Muscle of leg (tissue), 16 donors: ENCODE measurements at places on chromosomes 1 and 21. TPM values are rescaled to one million over a fixed set of nuclear protein-coding genes. Genes with fewer than 3 reads are reported as not detected.

DNA sequence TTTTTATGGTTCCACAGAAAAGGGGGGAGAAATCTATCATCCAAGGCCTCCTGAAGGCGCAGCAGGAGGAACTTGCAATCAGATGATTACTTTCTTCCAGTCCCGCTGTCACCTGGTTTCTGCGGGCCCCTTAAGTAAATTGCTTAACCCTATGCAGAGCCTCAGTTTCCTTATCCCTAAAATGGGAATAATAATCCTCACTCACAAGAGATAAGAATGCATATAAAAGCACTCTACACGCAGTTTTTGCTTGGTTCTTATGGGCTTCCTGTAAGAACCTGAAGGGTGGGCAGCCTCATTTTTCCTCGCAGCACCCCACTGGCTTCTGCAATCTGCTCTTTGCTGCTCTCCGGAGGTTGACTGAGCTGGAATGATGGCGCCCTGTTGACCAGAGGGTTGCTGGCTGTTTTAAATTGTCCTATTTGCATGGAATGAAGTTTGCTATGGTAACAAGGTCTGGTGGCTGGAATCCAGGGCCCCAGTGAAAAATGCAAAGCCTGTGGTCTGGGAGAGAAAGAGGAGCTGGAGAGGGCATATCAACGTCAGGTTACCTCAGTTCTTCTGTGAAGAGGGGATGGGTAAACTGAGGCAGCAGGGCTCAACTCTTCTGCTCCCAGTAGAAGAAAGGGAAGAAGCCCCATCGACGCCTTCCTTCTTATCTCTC, 1.0 kb upstream of the KAZN start:
- DNase-seq, result peak; percentile 46

GRCh38 chr1:167996266-167996665, 59.4 kb upstream of the MPC2 start:
- no peak for DNase-seq

DNA sequence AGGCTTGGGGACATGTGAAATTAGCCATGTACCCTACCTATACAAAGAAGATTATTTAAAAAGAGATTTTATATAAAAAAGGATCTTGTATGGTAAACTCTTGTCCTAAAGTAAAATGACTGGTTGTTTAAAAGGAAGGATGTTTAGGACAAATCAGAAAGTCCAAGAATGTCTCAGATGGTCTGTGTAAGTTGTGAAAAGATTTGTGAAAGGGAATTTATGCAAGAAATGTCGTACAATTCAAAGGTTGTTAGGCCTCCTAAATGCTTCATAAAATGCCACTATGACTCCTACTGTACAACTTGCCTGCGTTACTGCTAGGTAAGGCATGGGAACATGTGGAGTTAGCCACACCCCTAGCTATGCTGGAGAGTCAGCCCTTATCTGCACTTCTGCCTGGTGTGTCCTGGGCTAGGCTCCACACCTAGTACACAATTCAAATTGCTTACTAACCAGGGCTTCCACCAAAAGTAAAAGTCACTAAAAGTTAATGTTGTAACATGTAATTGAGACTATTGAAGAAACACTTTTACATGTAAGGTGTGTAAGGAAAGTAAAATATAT, 19.7 kb downstream of the PRDX6 start:
- DNase-seq, result no peak

GRCh38 chr1:182629499-182630096, 25.4 kb upstream of the RGS16 start:
- DNase-seq, result no peak

DNA sequence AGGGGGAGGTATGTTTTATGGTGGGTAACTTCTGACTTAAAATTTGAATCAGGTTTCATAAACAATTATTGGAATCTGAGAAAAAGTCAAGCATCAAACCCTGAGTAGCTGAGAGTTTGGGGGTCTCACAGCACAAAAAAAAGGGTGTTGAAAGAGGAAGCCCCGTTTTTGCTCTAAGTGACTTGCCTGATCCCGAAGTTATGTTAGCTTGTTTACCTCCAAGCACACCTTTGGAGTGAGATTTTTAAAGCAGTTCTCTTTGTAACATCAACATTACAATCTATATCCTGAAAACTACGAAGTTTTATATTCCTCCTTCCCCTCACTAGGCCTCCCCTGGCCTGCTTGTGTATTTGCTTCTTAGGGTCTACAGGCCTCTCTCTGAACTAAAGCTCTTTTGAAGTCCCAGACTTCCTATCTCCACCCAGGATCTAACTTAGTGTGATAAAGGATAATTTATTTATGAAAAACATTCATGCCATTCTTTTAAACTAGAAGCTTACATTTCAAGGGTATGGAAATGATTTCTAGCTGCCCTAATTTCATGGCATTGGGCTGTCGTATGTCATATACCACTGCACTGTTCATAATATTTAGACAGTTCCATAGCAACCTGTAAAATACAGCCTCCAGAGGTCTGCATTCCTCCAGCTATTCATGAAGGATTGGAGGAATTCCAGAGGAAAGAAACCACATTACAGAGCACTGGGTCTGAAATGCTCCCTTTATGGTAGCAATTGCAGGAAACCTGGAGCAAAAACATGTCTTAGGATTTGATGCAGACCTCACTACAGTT, 36.1 kb upstream of the RGS1 start:
- DNase-seq, result peak; percentile 98

DNA sequence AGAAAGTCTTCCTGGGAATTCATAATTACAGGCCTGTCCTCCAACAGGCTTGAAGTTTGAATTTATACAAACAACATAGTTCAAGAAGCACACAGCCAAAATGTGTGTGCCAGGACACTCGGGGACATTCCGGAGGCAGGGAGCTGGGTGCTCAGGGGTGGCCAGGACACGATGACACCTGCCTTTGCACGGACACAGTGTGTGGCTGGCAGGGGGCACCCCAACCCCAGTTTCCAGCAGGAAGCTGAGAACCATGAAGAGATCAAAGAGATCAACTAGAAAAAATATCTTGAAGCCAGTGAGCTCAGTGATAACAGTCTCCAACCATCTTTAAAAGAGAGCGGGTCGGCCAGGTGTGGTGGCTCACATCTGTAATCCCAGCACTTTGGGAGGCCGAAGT, 32.5 kb upstream of the TRAPPC10 start:
- DNase-seq, result no peak

- DNase-seq, result no peak
These were observed 210.6 kb downstream of the KIF26B start for GRCh38 chr1:245365095-245366020.

- DNase-seq, result no peak
These were observed 119.1 kb upstream of the ADAR start for GRCh38 chr1:154726896-154727753.

- no peak for DNase-seq
These were observed 375.1 kb upstream of the ZP4 start for GRCh38 chr1:238265866-238266265.

GRCh38 chr1:25447547-25447946, 16.9 kb downstream of the MACO1 start:
- no peak for DNase-seq

GRCh38 chr1:166874464-166874863, 1.6 kb downstream of the TADA1 start:
- no peak for DNase-seq

- DNase-seq, result no peak
These were observed 14.5 kb upstream of the CDCA8 start for GRCh38 chr1:37677808-37678207.

- DNase-seq, result peak; percentile 64
These were observed 6.2 kb upstream of the EXTL1 start for GRCh38 chr1:26015358-26015757.

DNA sequence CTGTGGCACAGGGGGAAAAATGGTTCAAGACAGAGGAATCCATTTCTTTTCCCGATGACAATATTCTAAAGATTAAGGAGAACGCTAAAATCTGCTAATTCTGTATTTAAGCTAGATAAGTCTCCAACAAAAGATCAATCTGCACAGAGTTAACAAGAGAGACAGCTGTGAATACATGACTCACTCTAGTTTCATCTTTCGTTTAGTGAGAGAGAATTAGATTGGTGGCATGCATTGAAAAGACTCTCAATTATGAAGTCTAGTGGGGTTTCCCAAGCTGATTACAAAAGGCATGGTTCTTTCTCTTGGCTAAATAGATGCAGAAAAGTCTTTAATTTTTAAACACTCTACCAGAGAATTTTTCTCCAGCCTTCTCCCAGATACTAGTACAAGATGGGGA, 34.4 kb downstream of the CAPN9 start:
- DNase-seq, result peak; percentile 30

GRCh38 chr1:45095450-45095849, 83.4 kb downstream of the UROD start:
- no peak for DNase-seq

- no peak for DNase-seq
These were observed 10.3 kb downstream of the SLC6A17 start for GRCh38 chr1:110160538-110161100.

- no peak for DNase-seq
These were observed 136.6 kb downstream of the CASZ1 start for GRCh38 chr1:10659646-10660540.

DNA sequence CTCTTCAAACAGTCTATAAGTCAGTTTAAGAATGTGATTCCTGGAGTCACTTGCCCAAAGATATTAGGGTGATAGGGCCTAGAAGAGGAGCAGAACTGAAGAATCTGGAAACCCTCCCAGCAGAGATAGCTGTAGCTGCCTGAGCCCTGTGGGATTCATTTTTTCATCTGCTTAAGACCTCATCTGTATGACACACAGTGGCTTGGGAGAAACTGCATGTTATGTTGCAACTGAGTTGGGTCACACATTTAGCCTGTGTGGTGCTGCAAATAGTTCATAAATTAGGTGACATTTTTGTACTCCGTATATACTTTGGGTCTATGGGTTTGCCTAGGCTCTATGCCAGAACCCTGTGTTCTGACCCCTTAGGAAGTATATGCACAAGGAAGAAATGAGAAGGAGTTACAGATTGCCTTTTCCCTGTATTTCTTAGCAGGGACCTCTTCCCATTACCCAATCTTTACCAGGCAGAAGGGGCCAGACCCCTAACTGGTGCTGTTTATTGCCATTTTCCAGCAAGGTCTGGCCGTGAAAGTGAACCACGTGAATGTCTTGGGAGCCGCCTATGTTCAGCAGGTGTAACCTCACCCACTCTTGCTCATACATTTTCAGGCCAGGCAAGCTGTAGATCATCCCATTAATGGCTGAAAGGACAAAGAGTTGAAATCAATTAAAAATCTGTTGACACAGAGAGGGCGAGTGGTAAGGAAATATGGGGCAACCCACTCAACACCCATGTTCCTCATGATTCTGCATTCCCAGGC, 41.9 kb upstream of the SLC19A2 start:
- DNase-seq, result no peak

GRCh38 chr21:28247454-28248020, 745.1 kb downstream of the LTN1 start:
- no peak for DNase-seq

DNA sequence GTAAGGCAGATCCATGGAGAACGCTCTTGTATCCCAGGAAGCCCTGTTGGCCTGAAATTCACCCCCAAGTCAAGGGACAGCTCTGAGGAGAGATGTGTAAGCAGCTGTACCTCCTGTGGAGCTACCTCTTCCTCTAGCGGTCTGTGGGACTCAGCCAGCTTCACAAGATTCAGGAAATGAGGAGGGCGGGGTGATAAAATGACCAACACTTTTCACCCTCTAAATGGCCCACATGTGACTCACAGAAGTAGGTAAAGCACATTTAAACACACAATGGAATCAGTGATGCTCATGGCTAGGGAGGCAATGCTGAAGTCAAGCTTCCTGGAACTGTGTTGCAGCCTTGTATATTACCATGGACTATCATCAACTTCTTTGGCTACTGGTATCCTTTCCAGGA, at the start of gene SH2D1B:
TSS of gene SH2D1B (minus strand) at position 135 of the 400 bp plus-strand sequence. CDS start at position 15, 120 bp downstream.
- DNase-seq, result no peak

- no peak for DNase-seq
These were observed 2.8 kb upstream of the KCNA3 start for GRCh38 chr1:110677526-110677925.

DNA sequence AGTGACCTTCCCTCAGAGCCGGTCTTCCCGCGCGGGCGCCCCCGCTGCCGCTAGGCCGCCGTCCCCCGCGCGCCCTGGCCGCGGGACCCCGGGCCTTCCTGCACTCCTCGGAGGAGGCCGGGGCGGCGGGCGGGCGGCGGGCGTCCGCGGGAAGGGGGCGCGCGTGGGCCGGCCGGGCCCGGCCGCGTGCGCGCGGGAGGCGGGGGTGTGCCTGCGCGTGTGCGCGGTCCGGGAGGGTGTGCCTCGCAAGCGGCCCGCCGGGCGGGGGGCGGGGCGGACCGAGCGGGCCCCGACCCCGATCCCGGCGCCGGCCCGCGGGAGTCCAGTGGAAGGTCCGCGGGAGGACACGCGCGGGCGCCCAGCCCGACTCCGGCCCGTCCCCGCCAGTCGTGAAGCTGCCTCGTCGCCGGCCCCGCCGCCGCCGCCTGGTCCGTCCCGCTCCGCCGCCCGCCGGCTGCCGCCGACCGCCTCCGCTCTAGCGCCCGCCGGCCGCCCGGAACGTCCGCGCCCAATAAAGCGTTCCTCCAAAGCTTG, 438 bp downstream of the MRPS6 start:
- peak; percentile 73 for DNase-seq

- DNase-seq, result no peak
These were observed 12.9 kb upstream of the CEP85 start for GRCh38 chr1:26221094-26221493.

- no peak for DNase-seq
These were observed 40.7 kb downstream of the AGO3 start for GRCh38 chr1:35971601-35972000.

GRCh38 chr21:41411449-41412089, 14.5 kb upstream of the MX1 start:
- DNase-seq, result no peak

- DNase-seq, result no peak
These were observed 29.0 kb upstream of the CTBS start for GRCh38 chr1:84603223-84603622.

DNA sequence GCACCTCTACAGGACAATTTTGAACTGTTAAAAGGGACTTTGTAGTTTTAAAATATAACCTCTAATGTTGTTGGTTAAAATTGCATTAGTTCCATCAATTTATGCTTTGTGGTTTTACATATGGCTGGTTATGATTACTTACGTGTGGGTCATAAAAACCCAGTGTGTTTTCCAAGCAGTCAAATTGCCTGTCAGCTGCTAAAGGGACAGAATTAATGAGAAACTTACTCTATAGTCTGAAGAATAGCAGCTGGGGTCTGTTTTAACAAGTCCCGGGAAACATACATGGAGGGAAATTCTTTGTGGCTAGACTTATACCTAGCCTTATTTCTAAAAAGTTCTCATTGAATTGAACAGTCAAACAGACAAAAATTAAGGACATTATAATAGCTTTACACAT, 820.9 kb upstream of the ADGRL4 start:
- no peak for DNase-seq

GRCh38 chr1:41842326-41842725, 76.4 kb downstream of the HIVEP3 start:
- no peak for DNase-seq

GRCh38 chr1:29909962-29910361, 673.6 kb downstream of the PTPRU start:
- no peak for DNase-seq

- peak; percentile 90 for DNase-seq
These were observed 17.4 kb downstream of the TNFRSF1B start for GRCh38 chr1:12184008-12184681.

Gene PTGFR
- total RNA-seq, result 24.1 TPM

Gene ADGRL4
- total RNA-seq, result 14.0 TPM

Gene GRHL3
- total RNA-seq, result 0.09 TPM

Gene CCDC27
- total RNA-seq, result not detected

Gene GJB5
- not detected for total RNA-seq

Gene HPCAL4
- 1.8 TPM for total RNA-seq

Gene OR2T33
- total RNA-seq, result not detected

Gene PGLYRP3
- total RNA-seq, result not detected

Gene ARHGAP30
- 1.3 TPM for total RNA-seq

Gene HSD3B1
- 0.53 TPM for total RNA-seq

Gene S100A7
- not detected for total RNA-seq

Gene DENND2C
- total RNA-seq, result 7.4 TPM

Gene RCOR3
- total RNA-seq, result 24.6 TPM

Gene MARCKSL1
- total RNA-seq, result 50.1 TPM

Gene UQCRH
- total RNA-seq, result 415 TPM

Gene GPR37L1
- 0.04 TPM for total RNA-seq
